ENCODE measurements at places on chromosomes 5 and 9.

- DNase-seq = peak; percentile 10
Measured at GRCh38 chr5:55450050-55450765, 84.6 kb downstream of the PLPP1 start.

DNA sequence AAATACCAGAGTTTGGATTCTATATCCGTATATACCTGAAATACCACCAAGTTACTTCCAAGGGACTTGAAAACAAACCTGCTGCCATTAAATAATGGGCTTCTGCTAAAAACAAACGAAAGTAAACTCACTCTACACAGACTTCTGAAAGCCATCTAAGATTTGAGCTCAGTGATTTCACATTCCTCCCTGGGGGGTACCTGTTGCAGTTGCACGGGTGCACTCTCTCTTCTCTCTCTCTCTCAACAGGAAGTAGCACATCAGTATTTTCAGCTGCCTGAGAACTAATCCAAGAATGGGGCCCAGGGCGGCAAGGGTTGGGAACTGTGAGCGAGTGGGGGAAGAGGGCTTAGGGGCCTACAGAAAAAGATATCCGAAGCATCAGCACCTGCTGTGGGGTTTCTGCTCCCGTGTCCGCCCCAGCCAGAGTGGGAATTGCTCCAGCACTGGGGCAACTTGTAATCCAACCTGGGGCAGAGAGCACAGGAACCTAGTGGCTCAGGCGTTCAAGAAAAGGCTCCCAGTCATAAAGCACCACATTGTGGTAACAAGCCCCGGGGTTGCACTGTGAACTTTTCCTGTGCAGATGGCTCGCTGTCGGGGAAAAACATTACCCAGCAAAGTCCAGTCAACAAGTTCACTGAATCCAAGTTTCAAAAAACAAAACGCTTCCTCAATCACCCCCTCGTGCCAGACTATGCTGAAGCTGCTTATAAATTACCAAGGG is 99.8 kb downstream of the EFNA5 start:
- peak; percentile 35 for DNase-seq

DNA sequence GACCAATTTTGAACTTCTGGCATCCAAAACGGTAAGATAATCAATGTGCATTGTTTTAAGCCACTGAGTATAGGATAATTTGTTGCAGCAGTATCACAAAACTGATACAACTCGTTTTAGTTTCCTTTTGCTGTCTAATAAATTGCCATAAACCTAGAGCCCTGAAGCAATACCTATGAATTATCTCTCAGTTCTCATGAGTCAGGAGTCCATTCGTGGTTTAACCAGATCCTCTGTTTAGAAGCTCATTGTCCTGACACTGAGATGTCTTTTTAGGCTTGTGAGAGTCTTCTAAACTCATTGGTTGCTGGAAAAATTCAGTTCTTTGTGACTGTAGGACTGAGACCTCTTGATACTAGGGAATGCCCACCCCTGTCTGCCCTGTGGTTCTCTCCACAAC is 262.9 kb downstream of the SEMA5A start:
- peak; percentile 54 for DNase-seq

GRCh38 chr5:65828022-65828896 is 98.1 kb upstream of the ERBIN start:
- DNase-seq = no peak

DNA sequence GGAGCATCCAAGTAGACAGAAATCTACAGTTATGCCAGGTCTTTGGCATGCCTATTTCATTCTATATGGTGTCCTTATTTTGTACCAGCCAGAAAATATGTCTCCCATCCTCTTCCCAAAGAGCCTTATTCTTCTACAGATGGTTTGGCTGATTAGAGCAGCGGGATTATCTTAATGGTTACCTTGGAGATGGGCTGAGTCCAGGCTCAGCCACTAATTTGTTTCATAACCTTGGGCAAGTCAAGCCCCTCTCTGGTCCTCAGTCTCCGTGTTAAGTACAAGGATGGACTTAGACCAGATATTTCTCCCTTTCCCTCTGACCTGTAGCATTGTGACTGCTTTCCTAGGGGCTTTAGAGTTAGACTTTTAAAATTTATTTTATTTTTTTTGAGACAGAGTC is 11.1 kb upstream of the GLE1 start:
- no peak for DNase-seq

GRCh38 chr5:74372051-74372450 is 268.5 kb downstream of the ENC1 start:
- DNase-seq = no peak

DNA sequence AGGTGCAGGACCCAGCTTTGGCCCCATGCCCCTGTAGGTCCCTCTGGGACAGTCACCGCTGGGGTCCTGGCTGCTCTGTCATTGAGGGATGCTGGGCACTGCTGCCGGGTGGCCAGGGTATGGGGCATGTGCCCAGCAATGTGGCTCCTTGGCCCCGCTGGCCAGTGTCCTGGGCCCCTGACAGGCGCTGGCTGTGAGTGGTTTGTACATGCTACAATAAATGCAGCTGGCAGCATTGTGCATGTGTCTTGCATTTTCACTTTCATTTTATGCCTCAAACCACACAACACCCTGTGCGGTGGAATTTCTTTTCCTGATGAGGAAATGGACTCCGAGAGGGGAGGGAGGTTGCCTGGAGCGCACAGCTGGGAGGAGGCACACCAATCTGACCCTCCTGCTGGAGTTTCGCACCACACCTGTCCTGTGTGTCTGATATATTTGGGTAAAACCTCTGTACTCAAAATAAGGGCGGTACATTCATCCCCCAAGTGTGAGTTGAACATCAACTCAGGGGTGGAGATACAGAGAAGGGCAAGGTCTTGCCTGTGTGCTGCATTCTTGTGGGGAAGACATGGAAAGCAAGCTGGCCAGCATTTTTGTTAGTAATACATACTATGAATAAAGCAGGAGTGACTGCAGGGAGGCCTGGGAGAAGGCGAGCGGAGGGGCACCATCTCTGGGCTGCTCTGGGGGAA is 11.7 kb downstream of the TSPAN17 start:
- DNase-seq = no peak

- no peak for DNase-seq
Measured at GRCh38 chr5:164498438-164498837, 993.0 kb downstream of the MAT2B start.

GRCh38 chr9:87872079-87872624 is 10.5 kb upstream of the SPATA31E1 start:
- no peak for DNase-seq

GRCh38 chr5:34639852-34640626 is 16.1 kb upstream of the RAI14 start:
- no peak for DNase-seq
